ENCODE measurements at places on chromosomes 1 and 21. TPM values are rescaled to one million over a fixed set of nuclear protein-coding genes. Genes with fewer than 3 reads are reported as not detected.

Gene SLC44A5
- 12.5 TPM for total RNA-seq

Gene TPTE
- total RNA-seq, result not detected

Gene SERPINC1
- total RNA-seq, result not detected

Gene ACTL8
- total RNA-seq, result not detected

Gene DNALI1
- 2.9 TPM for total RNA-seq

Gene HENMT1
- total RNA-seq, result 1.9 TPM

Gene ANKRD45
- total RNA-seq, result 0.22 TPM

Gene CD5L
- not detected for total RNA-seq

Gene TSTD1
- total RNA-seq, result 7.4 TPM

Gene SPOCD1
- 57.9 TPM for total RNA-seq

Gene TRAF3IP3
- total RNA-seq, result not detected

Gene NOC2L
- 89.1 TPM for total RNA-seq

Gene MMP23B
- 0.29 TPM for total RNA-seq

Gene TCEA3
- 0.53 TPM for total RNA-seq

Gene LENEP
- 0.40 TPM for total RNA-seq

Gene NPR1
- total RNA-seq, result 3.7 TPM

Gene PM20D1
- total RNA-seq, result not detected

Gene TMEM52
- total RNA-seq, result 1.7 TPM

Gene MAP10
- 2.8 TPM for total RNA-seq
